ENCODE measurements at places on chromosomes 4 and X.

DNA sequence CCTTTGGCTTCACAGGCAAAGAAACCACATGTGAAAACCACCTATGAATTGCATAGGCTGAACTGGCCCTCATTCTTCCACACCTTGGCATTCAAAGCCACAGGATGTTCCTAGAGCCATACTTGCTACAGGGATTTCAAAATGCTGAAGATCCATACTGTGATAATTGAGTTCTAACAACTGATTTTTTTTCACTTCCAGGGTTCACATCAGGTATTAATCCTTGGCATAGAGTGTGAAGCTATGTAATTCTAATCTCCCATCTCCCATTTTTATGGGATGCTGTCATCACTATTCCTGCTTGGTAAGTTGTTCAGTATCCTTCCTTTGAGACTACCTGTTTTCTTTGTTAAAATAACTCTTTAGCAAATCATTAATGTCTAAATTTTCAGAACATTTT is 1569.2 kb upstream of the ADGRL3 start:
- DNase-seq = no peak

GRCh38 chr4:13546941-13547484 is 2.7 kb upstream of the NKX3-2 start:
- DNase-seq = no peak

- no peak for DNase-seq
Observed at GRCh38 chr4:6779667-6780565, 2.6 kb upstream of the KIAA0232 start.

DNA sequence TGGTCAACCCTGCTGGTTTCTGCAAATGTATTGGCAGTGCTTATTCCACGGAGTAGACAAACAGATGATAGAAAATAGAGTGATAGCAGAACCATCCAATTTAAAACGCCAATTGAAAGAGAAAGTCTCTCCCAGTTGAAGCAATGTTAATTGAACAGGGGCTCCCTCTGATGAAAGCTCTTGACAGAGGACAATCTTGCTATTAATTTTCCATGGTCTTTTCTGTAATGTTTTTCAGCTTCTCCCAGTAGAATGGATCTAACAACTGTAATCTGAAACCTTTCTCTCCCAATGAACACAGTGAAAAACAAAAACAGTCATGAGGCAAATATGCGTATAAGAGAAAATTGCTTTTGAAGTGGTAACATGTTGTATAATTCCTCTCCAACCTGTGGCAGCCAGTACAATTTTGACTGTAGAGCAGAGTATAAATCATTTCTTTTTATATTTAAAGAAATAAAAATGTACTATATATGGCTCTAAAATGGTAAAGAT is 225.1 kb upstream of the GALNTL6 start:
- no peak for DNase-seq

GRCh38 chrX:75155447-75155826 is 646 bp downstream of the ABCB7 start:
- no peak for DNase-seq

GRCh38 chrX:67555578-67556203 is 11.9 kb downstream of the AR start:
- no peak for DNase-seq

DNA sequence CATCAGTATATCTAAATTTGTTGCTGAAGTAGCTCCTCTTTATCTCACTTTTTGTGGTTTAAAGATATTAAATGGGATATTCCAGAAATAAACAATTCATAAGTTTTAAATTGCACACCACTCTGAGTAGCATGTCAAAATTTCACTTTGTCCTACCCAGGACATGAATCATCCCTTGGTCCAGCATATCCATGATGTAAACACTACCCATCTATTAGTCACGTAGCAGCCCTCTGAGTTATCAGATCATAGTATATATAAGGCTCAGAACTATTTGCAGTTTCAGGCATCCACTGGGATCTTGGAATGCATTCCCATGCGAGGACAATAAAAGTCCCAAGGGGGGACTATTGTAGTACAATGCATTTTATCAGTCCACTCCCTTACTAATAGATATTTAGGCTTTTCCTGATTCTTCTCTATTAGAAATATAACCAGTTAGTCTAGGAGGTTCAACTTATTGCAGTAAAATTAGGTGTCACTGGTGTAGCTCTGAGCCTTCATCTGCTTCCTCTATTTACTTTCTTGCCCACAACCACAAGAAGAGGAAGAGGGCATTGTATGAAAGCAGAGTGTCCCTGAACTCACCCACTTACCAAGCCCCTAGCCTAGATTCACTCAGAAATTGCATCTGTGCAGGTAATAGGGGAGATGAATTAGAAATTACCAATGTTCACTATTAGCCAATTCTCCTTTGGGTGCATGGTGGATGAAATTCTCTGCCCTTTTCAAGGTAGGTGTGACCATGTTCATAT is 409.8 kb upstream of the GALNT7 start:
- DNase-seq = no peak

DNA sequence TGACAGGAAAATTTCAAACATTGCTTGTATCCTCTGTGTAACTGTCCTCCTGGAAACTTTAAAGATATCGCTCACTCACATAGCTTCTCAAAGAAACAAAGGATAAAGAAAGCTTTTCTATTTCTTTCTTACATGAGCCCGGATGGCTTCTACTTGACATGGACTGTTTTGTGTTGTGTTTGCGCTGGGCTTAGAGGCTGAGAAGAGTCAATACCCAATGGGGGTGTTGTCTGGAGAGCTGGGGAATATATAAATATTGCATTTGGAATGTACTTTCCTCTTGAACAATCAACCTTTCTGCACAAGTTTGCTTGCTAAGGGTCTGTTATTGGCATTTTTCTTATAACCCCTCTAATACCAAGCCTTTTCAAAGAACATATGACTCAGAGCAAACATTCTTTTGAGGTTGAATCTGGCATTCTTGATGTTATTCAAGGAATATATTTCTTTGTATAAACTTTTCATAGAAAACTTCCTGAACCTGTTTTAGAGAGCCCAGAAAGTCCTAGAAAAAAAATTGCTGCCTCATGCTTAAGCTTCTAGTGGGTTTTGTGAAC is 331.9 kb downstream of the PACRGL start:
- DNase-seq = no peak

Measured in CD4-positive, alpha-beta T cell treated with Interleukin-21 for 1 hour (primary cell).